ENCODE measurements at places on chromosomes 3 and 15.

DNA sequence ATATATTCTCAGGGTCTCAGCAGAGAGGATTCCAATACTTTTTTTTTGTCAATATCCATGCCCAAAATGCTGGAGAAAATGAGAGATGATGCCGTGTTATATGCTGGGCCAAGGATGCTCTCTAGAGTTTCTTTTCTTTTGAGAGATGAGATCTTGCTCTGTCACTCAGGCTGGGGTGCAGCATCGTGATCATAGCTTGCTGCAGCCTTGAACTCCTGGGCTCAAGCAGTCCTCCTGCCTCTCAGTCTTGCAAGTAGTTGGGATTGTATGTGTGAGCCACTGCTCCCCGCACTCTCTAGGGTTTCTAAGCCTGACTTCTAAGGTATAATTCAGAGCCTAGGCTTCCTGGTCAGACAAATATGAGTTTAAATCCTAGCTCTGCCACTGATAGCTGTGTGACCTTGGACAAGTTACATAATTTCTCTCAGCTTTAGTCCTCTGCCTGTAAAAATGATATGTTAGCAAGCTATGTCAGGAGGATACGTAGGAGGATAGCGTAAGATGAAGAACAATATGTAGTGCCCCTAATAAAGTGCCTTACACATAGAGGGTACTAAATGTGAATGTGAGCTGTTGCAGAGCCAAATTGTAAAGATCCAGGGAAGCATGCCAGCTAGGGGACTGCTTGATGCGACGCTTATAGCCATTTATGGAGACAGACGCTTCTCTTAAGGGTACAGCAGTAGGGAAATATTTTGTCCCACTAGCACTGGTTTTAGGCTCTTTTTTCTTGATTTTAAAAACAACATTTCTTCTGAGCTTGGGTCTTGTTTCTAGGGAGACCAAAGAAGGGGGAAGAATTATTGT lies 7.4 kb downstream of the STARD9 start:
- no peak for DNase-seq
- H3K36me3 ChIP-seq = no peaks in the 10 kb centered on the region
- no peak overlapping the region for H3K27ac ChIP-seq
- H3K4me1 ChIP-seq = peaks cover 16% of the 10 kb centered on the region

DNA sequence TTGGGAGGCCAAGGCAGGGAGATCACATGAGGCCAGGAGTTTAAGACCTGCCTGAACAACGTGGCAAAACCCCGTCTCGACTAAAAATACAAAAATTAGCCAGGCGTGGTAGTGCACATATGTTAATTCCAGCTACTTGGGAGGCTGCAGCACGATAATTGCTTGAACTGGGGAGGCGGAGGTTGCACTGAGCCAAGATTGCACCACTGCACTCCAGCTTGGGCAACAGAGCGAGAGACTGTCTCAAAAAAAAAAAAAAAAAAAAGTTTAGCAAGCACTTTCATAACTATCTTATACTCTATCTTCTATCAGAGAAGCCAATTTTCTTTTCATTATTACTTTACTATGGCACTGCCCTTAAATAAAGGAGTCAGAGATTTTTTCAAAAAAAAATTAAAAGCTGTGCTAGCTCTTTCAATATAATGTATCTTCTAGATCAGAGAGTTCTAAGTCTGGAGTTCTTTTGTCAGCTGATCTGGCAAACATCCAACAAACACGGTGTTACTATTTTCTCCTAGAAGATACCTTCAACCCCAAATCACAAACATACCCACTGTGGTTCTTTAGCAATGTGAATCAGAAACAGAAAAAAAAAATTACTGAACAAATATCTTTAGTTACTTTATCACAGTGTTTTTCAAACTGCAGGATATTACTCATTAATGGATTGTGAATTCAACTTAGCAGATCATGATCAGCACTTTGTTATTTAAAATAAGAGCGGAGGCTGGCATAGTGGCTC lies 3.0 kb downstream of the ZNF770 start:
- H3K27me3 ChIP-seq = no peaks in the 10 kb centered on the region
- peaks cover 23% of the 10 kb centered on the region for H3K4me1 ChIP-seq
- DNase-seq = no peak
- no peak overlapping the region for H3K4me3 ChIP-seq
- peaks cover 30% of the 10 kb centered on the region for H3K36me3 ChIP-seq

DNA sequence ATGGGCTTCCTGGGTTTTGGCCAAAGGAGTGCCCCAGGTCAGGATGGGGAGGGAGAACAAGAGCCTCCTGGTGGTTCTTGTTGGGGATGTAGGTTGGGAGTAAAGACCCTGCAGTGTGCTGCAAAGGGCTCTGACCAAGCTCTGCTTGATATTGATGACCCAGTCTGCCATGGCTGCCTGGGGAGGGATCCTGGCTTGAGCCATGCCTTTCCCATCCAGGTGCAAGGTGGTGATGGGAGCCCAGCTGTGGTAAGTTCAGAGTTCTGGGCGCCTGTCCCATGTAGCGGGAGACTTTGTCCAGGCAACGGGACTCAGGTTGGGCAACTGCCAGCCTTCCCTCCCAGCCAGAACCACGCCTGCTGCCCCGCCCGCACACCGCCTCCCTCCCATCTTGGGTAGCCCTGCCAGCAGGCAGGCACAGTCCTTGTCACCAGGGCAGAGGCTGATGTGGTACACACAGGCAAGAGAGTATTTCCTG lies 2.6 kb downstream of the GNAI2 start:
- peaks cover 33% of the 10 kb centered on the region for H3K36me3 ChIP-seq
- no peaks in the 10 kb centered on the region for H3K27me3 ChIP-seq
- no peak for DNase-seq
- peaks cover 74% of the 10 kb centered on the region for H3K4me1 ChIP-seq
- H3K4me3 ChIP-seq = peak overlapping the region; percentile 99

DNA sequence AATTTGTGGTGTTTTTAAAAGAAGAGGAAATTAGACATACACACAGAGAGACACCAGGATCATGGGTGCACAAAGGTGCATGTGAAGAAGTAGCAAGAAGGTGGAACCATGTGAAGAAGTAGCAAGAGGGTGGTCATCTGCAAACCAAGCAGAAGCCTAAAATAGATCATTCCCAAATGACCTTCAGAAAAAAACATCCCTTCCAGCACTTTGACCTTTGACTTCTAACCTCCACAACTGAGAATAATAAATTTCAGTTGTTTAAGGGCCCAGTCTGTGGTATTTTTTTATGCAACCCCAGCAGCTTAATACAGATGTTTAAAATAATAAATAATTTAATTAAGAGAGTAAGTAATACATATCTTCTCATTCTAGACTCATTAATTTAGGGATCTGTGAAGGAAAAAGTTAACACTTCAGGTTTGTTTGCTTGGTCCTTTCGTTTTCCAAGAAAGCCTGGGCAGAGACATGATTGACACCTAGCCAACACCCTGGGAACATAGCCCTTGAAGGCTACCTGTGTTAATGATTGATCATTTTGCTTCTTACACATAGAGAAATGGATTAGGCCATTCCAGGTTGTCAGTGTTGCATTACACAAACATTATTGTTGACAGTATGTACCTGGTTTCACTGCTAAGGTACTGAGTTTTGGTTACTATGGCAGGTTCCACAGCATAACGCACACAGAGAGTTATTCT lies 1331.2 kb upstream of the GBE1 start:
- H3K4me3 ChIP-seq = no peak overlapping the region
- H3K4me1 ChIP-seq = no peaks in the 10 kb centered on the region
- H3K27me3 ChIP-seq = no peaks in the 10 kb centered on the region
- H3K36me3 ChIP-seq = no peaks in the 10 kb centered on the region
- no peak for DNase-seq

DNA sequence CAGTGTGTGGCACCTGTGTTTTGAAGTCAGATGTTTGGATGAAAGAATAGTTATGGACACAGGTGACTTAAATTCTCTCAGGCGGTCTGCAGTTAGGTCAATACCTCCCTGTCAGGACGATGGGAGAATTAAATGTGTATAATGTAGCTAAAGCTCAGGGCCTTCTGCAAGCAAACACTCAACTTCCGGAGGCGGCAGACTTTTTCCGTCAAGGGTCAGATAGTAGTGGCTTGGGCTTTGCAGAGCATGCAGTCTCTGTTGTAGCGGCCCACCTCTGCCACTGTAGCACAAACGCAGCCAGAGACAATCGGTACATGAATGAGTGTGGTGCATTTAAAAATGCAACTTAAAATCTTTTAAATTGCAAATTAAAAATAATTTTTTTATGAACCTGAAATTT lies 47.4 kb downstream of the CMTM8 start:
- no peaks in the 10 kb centered on the region for H3K27me3 ChIP-seq
- no peak for DNase-seq
- H3K27ac ChIP-seq = peak overlapping the region; percentile 18
- H3K4me1 ChIP-seq = peaks cover 37% of the 10 kb centered on the region

GRCh38 chr3:193620650-193621049 lies 27.6 kb downstream of the OPA1 start:
- no peak for DNase-seq
- H3K4me3 ChIP-seq = no peak overlapping the region
- H3K27me3 ChIP-seq = no peaks in the 10 kb centered on the region
- peaks cover 57% of the 10 kb centered on the region for H3K36me3 ChIP-seq
- H3K27ac ChIP-seq = no peak overlapping the region
- H3K4me1 ChIP-seq = no peaks in the 10 kb centered on the region

- no peaks in the 10 kb centered on the region for H3K27me3 ChIP-seq
- no peaks in the 10 kb centered on the region for H3K36me3 ChIP-seq
- no peaks in the 10 kb centered on the region for H3K4me1 ChIP-seq
- DNase-seq = no peak
Measured at GRCh38 chr3:177694316-177694715, 497.0 kb upstream of the TBL1XR1 start.

GRCh38 chr15:66165856-66166255 lies 87.7 kb downstream of the MEGF11 start:
- no peaks in the 10 kb centered on the region for H3K4me1 ChIP-seq
- H3K36me3 ChIP-seq = no peaks in the 10 kb centered on the region
- no peak for DNase-seq
- no peaks in the 10 kb centered on the region for H3K27me3 ChIP-seq
- no peak overlapping the region for H3K27ac ChIP-seq

GRCh38 chr15:57532731-57533447 lies 58.8 kb upstream of the MYZAP start:
- no peaks in the 10 kb centered on the region for H3K36me3 ChIP-seq
- no peak overlapping the region for H3K27ac ChIP-seq
- peaks cover 5% of the 10 kb centered on the region for H3K27me3 ChIP-seq
- H3K4me3 ChIP-seq = no peak overlapping the region
- DNase-seq = no peak

DNA sequence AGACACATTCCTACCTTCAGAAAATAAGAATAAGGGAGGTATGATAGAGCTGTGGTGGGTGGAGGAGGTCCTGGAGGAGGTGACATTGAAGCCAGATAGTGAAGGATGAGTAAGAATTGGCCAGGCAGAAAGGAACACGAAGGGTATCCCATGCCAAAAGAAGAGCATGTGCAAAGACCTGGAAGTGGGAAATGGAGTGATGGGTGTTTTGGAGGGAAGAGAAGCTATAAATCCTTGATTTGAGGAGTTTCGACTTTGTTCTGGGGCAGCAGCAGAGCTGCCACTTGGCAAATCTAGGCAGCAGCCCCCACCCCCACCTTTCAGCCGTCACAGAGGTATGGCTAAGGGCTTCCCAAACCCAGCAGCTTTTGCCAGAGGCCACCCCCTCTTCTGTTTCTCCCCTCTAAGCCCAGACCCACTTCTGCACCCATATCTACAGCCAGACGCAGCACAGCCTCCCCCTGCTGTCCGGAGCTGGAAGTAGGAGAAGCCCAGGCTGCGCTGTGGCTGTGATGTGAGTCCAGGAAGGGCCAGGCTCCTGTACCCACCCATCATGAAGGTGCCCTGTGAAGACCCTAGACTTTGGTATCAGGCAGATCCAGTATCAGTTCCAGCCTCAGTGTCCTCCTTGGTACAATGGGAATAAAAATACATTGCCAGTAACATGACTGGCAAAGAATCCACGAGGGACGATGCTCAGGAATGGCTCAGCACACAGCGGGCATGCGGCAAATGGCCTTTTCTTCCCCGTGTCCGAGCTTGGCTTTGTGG lies 188.7 kb upstream of the LINGO1 start:
- peak; percentile 2 for DNase-seq
- H3K27ac ChIP-seq = no peak overlapping the region
- no peaks in the 10 kb centered on the region for H3K4me1 ChIP-seq
- H3K4me3 ChIP-seq = no peak overlapping the region
- no peaks in the 10 kb centered on the region for H3K36me3 ChIP-seq

DNA sequence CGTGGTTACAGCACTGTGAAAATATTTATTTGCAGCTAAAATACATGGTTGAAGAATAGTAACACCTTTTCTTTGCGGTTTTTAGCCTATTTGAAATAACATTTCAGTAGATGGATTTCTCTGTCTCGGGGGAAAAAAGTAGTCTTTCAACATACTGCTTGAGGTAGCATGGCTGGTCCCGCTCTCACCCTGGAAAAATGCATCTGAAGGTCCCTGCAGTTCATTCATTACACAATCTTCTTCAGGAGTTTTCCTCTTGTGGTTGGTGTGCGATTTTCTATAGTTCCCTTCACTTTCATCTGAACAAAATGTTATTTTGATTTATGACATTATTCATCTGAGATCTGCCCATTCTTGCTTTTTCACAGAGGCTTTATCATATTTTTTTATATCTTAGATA lies 75.9 kb downstream of the STRIT1 start:
- H3K4me3 ChIP-seq = no peak overlapping the region
- no peaks in the 10 kb centered on the region for H3K4me1 ChIP-seq
- H3K36me3 ChIP-seq = no peaks in the 10 kb centered on the region

GRCh38 chr3:53570081-53570480 lies 75.7 kb downstream of the CACNA1D start:
- H3K4me1 ChIP-seq = no peaks in the 10 kb centered on the region
- H3K4me3 ChIP-seq = no peak overlapping the region
- H3K36me3 ChIP-seq = no peaks in the 10 kb centered on the region
- no peak overlapping the region for H3K27ac ChIP-seq
- DNase-seq = no peak

DNA sequence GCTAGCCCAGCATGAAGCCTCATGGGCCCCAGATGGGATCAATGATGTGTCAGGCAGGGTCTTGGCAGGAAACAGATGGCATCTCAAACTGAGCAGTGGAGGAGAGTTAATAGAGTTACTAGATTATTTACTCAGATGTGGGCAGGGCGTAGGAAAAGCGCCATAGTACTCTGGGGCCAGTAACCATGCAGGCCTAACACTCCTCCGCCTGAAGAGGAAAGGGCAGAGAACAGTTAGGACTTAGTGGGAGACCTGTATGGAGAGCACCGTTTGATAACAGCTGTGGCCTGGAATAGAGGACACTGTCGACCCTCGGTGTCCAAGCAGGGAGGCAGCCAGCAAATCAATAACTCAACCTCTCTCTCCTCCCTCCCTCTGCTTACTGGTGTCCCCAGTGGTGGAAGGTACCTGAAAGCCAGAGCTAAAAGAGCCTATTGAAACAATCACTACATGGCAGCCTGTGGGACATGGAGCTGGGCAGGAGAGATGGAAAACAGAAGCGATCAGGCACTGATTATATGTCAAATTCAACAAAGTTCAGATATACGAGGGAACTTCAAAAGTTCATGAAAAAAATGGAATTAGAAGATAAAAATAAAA lies 111.4 kb upstream of the CCNL1 start:
- no peaks in the 10 kb centered on the region for H3K36me3 ChIP-seq
- no peaks in the 10 kb centered on the region for H3K27me3 ChIP-seq
- H3K4me3 ChIP-seq = no peak overlapping the region
- H3K4me1 ChIP-seq = no peaks in the 10 kb centered on the region
- no peak overlapping the region for H3K27ac ChIP-seq

GRCh38 chr3:128556907-128557306 lies 63.9 kb upstream of the GATA2 start:
- no peak for DNase-seq
- peaks cover 50% of the 10 kb centered on the region for H3K27me3 ChIP-seq
- H3K27ac ChIP-seq = no peak overlapping the region
- H3K36me3 ChIP-seq = no peaks in the 10 kb centered on the region
- H3K4me3 ChIP-seq = no peak overlapping the region

Data from CD4-positive, alpha-beta T cell (primary cell).